ENCODE measurements at places on chromosomes 5 and 9.

- no peak for DNase-seq
Measured at GRCh38 chr9:123003466-123003865, 30.0 kb upstream of the GPR21 start.

GRCh38 chr5:172229904-172230303 is 35.9 kb downstream of the EFCAB9 start:
- DNase-seq, result no peak

- no peak for DNase-seq
Measured at GRCh38 chr5:125005266-125005665, 258.8 kb upstream of the ZNF608 start.

DNA sequence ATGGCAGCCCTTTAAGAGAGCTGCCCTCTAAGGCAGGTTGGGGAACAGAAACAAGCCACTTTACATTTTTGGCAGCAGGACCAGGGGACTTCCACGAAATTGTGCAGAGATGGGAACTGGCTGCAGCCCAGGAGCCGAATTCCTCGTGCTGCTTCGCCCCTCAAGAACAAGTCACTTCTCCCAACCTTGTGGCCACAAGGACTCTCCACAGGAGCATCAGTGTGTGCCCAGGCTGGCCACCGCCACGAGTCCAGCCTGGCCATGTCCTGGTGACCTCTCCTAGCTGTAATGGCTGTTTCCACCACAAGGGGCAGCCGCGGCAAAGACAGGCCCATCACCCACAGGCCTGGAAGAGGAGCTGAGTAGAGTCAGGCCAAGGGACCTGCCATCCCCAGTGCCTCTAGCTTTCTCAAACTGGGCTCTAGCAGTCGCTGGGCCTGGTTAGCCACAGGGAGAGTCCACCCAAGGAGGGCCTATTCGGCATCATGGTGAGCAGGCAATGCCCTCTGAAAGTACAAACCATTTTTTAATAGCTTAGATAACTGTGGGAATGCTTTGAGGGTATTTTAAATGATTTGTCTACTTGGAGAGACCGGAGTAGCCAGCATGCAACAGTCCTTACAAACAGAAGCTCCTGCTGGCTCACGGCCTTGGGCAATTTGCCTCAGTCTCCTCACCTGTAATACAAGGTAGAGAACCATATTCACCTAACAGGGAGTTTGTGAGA is 129.0 kb downstream of the COL23A1 start:
- no peak for DNase-seq

DNA sequence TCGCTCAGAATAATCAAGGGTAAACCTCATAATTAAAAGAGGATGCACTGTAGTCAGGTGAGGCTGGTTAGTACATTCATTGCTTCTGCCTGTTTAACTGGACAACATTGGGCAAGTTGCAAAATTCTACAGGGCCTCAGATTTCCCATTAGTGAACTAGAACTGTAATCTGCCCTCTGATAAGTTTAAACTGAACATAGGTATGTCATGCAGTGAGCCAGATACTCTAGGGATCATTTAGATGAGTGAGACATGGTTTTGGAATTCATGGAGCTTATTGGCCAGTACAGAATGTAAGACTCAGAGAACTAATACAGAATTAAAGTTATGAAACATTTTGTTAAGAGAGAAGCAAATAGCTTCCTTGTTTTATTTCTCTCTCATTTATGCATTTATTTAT is 35.9 kb downstream of the RNF44 start:
- no peak for DNase-seq

DNA sequence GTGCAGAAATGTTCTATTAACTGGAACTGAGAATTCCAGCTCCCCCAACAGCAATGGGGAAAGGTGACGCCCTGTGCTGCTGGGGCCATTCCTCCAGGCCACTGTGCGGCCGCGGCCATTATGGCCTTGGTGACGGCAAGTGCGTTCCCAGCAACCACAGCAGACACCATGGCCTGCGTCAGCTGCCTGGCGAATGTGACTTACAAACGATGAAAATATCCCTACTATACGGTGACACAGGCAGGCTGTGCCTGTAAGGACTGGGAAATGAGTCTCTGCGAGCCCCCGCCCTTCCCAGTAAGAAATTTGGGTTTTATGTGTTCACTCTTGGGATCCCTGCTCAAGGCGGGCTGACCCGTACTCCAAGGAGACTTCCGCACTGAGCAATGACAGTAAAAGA is 20.6 kb downstream of the CLPTM1L start:
- DNase-seq, result no peak

DNA sequence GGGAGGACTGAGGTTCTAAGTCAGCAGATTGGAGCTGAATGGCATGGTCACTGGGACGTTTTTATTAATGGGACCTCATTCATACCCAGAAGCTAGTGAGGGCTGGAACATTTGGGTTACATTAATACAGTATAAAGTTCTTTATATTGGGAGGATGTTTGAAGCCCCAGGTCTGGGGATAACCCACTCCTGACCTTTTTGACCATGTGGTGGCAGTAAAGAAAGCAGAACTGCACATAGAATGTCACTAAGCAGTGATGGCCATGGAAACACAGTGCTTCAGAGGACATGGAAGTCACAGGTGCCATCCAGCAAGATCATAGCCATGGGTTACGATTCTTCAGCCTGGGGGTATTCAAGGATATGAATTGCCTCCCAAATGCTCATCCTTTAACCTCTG is 176.0 kb downstream of the ATP10B start:
- DNase-seq, result no peak

DNA sequence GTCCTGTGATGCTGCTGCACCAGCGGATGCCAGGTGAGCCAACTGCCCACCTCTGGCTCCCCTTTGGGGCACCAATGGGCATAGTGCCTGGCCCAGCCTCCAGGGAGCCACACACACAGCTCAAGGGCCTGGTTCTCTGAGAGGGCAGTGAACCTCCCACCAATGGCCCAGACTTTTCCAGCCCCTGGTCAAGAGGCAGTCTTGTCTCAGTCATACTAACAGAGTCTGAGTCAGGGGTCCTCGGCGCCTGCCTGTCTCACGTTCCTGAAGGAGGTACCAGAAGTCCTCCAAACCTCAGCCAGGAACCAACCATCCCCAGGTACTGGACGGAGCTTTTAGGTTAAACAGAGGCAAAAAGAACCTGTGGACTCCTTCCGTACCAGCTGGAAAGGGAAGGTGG is 121.1 kb downstream of the C5orf15 start:
- DNase-seq, result no peak

- no peak for DNase-seq
Measured at GRCh38 chr5:37631939-37632338, 207.9 kb downstream of the GDNF start.

- DNase-seq, result no peak
Measured at GRCh38 chr5:132877938-132878337, 4.5 kb downstream of the LEAP2 start.

- peak; percentile 31 for DNase-seq
Measured at GRCh38 chr9:21559402-21560280, 77.5 kb upstream of the IFNE start.

DNA sequence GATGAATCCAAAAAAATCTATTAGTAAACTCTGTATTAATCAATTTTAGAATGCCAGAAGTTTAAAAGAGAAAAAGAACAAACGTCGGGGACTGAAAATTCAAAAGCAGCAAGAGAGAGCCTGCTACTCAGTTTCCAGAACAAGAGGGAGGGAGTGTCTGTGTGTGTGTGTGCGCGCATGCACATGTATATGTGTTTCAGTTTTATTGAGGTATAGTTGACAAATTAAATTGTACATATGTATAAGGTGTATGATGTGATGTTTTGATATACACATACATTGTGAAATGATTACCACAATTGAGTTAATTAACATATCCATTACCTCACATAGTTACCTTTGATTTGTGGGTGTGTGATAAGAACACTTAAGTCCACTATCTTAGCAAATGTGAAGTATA is 27.6 kb upstream of the GRAMD2B start:
- no peak for DNase-seq

DNA sequence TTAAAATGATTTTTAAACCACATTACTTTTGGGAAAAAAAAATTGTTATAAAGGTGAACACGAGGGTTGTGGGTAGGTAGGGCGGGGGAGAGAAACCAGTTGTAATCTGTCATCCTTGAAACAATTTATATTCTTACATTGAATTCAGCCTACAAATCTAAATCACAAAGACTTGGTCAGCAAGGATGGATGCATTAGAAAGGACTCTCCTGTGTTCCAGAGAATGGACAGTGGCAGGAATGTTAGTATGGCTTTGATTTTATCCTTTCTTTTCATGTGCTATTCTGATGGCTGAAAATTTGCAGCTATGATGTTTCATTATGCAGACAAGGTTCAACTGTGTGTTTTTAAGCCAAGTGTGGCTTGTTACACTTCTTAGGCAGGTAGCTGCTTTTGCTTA is 234.7 kb downstream of the SLF1 start:
- DNase-seq, result no peak

DNA sequence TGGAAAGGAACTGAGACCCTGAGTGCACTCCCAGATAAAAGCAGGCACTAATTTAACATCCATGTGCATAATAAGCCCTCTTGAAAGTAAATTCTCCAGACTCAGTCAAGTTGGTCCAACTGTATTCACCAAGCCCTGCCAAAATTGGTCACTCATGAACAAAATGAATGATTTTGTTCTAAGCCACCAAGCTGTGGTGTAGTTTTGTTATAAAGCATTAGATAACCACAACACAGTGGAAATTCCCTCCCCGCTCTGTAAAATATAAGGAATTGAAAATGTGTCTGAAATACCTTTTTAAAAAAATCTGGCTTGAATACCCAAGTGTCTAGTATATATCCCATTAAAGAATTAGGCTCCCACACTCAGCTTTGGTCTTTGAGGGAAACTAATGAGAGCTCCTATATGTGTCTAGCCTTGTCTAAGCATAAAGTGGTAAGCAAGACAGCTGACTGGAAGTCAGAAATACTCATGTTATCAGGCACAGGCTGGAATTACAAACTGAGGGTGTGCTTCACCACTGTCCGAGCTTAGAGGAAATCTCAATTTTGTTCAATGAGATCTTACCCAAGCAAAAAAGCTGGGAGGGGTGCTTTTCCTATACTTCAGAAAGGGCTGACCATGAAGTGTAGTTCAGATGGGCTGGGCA is 33.2 kb downstream of the IDNK start:
- DNase-seq, result no peak

GRCh38 chr5:1438871-1439270 is 6.4 kb downstream of the SLC6A3 start:
- no peak for DNase-seq

DNA sequence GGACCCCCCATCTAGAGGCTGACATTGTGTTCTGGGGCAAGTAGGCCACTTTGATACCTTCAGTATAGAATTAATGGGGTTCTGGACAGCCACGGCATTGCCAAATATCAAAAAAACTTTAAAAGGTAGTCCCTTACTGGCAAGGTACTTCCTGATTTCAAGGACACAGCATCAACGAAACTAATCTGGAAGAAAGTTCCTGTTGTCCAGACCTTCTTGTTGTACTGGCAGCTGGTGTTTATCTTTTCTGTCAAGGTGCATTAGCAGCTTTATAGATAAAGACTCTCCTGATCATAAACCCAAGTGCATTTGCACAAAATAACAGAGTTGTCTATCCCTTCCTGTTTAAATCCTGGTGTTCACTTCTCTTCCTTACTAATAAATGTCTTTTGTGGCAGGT is 23.7 kb upstream of the GOLGA1 start:
- DNase-seq, result no peak

Data from NCI-H2081 (cell line).